Thymus (tissue), 14 donors: ENCODE measurements at places on chromosomes 3 and 15.

GRCh38 chr15:74170875-74171578, 2.5 kb upstream of the ISLR start:
- DNase-seq, result no peak

DNA sequence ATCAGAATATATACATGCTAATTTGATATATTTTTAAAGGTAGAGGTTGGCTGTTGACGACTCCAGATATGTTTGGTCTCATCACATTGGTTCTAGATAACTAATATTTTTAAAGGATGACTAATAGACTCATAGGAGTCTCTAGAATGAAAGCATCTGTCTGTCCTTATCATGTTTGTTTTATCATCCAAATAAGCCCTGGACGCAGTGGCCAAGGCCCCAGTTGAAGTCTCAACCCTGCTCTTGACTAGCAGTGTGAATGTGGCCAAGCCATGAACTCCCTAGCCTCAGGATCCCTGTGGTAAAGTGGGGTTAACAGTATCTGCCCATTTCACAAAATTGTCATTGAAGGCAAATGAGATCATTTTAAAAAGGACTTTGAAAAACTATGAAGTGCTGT, 53.6 kb downstream of the ABHD2 start:
- no peak for DNase-seq

GRCh38 chr3:62755285-62755684, 119.9 kb downstream of the CADPS start:
- no peak for DNase-seq

DNA sequence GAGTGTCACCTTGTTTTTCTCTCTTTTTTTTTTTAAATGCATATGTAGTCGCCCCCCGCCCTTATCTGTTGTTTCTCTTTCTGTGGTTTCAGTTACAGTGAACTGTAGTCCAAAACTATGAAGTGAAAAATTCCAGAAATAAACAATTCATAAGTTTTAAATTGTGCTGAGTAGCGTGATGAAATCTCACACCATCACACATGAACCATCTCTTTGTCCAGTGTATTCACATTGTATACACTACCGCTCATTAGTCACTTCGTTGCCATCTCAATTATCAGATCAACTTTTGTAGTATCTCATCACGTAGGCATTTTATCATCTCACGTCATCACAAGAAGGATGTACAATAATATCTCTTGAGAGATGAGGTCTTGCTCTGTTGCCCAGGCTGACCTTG, 62.5 kb upstream of the MLF1 start:
- DNase-seq, result no peak
